ENCODE measurements at places on chromosomes 2 and 18.

DNA sequence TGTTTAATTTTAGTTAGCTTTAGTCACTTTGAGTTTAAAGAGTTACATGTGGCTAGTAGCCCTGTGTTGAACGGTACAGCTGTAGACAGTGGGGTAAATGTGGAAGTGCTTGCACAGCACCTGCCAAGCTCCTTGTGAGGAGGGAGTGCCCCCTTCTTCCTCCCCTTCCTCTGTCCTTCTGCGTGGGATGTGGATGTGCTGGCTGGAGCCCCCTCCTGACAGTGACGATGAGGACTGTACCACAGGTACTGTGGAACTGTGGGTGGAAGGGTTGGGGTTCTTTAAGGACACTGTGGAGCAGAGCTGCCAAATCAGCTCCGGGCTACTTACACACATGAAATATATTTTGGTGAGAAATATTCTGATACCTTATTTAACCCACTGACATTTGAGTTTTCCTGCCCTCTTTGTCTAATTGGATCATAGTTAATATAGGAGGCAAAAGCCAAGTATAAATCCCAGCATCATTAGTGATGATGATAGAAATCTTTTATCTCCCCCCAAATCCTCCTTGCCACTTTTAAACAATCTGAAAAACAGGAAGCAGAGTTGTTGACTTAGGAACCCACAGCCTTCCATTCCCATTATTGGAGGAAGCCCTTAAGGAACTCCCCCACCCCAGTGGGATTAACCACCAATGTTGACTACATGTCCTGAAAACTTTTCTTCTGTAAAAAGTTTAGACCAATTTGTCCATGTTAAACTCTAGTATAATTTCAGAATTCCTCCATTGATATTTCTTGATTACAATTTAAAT is 181.3 kb downstream of the PTPRM start:
- DNase-seq = no peak

GRCh38 chr2:237614151-237614720 is 13.2 kb upstream of the LRRFIP1 start:
- no peak for DNase-seq

DNA sequence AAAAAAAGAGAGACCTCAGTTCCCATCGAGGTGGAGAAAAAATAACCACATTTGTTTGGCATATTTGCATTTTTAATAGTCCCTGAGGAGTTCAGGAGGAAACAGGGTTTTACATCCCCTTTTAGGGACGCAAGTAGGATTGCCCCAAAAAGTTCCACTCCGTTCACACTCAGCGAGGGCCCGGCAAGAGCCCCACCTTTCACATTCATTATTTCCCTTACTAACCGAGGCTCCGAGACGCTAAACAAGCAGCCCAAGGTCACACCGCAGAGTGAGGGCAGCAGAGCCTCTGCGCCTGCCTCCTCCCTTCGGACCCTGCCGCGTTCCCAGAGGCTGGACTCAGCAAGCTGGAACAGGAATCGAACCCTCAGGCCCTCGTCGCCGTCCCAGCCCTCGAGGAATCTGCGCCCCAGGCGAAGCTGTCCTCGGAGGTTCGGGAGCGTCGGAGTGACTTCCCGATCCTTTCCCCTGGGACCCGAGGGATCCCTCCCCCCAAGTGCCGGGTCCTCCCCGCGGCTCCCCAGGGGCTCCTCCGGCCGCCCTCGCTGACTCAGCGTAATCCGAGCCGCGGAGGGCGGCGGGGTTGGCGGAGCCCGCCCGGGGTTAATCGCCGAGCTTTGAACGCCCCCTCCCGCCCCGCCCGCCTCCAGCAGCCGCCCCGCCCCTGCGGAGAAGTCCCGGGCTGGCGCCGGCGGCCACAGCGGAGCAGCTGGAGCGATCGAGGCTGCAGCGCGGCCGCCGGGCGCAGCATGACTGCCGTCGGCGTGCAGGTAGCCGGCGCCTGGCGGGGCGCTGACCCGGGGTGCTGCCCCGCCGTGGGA is at the start of gene TMEM37:
TMEM37 (plus strand) TSS at position 700 of the 821 bp plus-strand sequence; CDS start at position 750, 50 bp downstream.
- DNase-seq = peak; percentile 41

DNA sequence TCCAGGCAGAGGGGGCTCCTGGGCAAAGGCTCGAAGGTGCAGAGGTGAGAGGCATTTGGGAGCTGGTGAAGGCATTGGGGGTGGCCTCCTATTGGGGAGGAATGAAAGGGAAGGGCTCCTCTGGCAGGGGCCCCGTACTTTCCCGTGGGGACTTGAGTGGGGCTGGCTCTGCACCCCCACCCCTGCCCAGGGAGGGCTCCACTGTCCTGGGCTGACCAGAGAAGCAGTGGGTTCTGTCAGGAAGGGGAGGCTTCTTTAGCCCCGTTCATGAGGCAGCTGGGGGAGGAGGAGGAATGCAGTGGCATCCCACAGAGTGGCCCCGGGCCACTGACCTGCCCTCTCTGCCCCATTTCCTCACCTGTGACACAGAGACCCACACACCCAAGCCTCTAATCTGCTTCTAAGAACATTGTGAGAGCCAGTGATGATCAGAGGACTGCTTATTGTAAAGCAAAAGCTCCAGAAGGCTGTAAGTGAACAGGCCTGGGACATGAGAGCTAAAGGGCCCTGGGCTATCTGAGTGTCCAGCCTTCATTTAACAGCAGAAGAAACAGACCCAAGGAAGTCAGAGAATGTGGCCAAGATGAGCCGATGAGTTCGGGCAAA is 38.6 kb upstream of the GPAT2 start:
- DNase-seq = no peak

GRCh38 chr2:138000009-138000408 is 35.7 kb downstream of the HNMT start:
- DNase-seq = no peak

GRCh38 chr2:235551965-235552364 is 58.1 kb downstream of the AGAP1 start:
- no peak for DNase-seq

DNA sequence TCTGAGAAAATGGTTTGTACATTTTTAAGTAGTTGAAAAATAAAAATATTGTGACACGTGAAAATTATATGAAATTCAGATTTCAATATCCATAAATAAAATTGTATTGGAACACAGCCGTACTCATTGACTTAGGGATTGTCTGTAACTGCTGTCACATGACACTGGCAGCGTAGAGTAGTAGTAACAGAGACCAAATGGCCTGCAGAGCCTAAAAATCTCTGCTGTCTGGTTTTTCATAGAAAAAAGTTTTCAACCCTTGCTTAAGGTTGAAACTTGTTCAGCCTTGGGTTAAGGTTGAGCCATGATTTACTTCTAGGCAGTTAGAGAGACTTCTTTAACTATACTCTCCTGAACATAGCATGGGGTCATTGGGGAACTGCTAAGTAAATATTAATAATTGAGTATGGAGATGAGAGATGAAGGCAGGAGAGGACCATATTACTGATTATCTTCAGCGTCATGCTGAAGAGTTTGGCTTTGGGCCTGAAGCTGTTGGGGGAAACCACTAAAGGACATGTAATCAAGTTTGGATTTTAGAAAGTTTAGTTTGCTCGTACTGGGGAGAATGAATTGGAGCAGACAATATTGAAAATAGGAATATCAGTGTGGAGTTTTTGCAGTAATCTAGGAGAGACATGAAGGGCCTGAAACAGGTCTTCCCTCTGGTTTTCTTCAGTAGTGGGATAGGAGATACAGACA is 16.2 kb downstream of the EML4 start:
- DNase-seq = no peak

DNA sequence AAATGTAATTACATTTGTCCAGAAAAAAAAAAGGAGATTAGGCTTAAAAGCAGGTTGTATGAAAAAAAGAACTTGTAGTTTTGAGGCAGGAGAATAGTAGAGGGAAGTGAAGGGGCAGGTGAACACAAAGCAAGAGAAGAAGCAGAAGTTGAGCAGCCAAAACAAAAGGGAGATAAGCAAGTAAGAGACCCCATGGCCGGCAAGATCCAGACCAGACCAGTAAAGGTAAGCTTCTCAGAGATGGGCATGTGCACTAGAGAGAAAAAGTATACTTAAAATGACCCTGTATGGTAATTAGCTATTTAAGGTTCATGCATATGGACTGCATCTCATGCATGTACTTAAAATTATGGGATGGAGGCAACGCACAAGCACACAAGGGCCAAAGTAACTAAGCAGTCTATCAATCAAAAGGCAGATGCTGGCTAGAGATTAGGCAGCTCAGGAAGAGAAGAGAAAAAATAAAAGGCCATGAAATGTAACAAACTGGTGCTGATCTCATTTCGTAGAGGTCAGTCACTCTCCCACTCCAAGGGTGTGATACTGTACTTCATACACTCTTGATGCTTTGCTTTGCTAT is 9.7 kb downstream of the SIGLEC15 start:
- DNase-seq = no peak

DNA sequence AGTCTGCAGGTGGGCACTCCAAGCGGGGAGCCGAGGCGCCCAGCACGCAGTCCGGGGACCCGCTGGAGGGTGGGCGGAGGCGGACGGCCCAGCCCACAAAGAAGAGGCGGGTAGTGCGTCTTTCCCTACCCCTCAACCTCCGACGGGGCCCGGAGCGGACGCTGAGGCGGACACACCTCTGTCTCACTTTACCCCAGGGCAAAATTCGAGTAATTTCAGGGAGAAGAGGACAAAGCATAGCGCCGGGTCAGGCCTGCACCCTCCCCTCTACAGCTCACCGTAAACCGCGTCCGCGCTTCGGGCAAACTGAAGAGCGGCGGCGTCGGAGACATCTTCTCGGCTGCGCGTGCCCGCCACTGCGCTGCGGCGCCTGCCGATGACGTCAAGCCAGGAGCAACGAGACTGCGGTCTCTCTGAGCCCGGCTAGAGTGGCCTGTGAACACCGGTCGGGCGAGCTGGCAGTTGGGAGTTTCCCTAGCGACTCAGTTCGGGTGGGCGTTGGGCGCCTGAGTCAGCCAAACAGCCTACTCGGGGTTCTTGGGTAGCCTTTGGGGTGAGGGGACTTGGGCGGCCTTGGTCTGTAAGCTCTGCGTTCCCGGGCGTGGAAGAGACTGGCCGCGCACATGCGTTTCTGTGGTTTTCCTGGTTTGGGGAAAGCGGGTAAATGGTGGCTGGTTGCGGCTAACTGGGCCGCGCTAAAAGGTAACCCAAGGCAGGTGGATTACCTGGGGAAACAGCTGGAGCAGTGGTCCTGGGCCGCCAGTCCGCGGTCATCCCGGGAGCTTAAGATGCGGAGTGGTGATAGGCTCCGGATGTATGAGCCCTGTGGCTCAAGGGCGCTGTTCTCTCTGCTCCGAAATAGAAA is at the start of gene THOC1:
THOC1 (minus strand) TSS at position 360 of the 865 bp plus-strand sequence; CDS start at position 332, 28 bp downstream.
- DNase-seq = peak; percentile 59

DNA sequence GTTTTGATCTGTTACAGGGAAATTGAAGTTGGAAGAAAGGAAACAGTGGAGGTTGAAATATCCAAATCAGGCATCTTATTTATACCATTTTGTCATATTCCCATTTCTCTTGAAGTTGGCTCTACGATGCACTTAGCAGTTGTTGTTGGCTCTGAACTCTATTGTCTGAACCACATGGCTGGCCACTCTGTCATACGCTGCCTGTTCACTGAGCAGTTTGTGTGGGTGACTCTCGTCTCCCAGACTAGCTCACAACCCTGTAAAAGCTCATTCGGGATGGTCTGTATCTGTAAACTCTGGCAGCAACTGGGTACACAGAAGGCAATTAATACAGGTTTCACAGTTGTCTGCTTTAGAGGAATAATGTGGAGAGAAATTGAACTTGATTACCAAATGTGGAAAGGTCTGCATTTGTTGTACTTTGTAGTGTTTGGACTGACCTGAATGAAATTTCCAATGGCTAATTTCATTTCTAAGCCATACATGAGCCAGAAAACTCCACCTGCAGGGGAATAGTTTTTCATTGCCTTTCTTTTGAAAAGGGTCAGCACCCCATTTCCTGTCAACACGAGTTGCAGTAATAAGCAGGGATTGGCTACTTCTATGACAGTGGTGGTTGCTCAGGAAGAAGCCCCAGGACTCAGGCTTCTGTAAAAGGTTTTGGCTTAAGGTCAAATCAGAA is 378.2 kb downstream of the OSR1 start:
- no peak for DNase-seq

DNA sequence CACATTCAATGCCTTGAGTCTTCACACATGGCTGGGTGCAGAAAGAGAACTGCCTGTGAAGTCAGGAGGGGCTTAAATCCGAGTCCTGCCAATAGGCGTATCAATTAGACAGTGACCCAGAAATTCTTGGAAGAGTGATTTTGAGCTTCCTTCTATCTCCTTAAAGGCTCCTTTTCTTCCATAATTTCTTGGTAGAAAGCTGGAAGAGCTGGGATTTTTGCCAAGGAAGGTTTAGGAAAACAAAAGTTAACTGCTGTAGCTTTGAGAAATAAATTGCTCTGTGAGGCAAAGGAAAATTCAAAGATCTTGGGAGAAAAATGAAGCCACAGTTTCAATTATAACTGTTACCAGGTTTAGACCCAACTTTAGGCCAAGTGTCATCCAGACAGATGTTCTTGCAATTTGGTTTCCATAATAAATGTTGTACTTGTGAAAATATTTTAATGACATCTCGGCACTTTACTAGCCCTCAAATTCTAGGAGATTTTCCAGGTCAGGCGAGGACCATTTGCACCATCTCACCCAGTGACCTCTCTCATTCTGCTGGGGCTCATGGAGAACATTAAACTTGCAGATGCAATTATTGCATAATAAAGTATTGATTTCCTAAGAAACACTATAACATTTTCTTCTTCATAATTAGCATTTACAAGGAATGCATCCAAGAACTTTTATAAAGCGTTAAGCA is 329.7 kb upstream of the MEIS1 start:
- DNase-seq = no peak
